Stimulated activated CD4-positive, alpha-beta T cell treated with anti-CD3 and anti-CD28 coated beads, Interleukin-1b, Interleukin-23, amount 100 ng/mL, for 24 hours (primary cell): ENCODE measurements at places on chromosomes 11 and 22.

GRCh38 chr11:103794262-103794661 lies 242.2 kb upstream of the DDI1 start:
- DNase-seq = no peak

- no peak for DNase-seq
These were observed 14.5 kb upstream of the CLMP start for GRCh38 chr11:123209591-123209990.

- no peak for DNase-seq
These were observed 8.8 kb upstream of the PRG2 start for GRCh38 chr11:57399221-57399620.

GRCh38 chr11:102712137-102712536 lies 6.6 kb upstream of the MMP27 start:
- DNase-seq = no peak

- DNase-seq = no peak
These were observed 54.2 kb upstream of the AMPD3 start for GRCh38 chr11:10400856-10401255.

DNA sequence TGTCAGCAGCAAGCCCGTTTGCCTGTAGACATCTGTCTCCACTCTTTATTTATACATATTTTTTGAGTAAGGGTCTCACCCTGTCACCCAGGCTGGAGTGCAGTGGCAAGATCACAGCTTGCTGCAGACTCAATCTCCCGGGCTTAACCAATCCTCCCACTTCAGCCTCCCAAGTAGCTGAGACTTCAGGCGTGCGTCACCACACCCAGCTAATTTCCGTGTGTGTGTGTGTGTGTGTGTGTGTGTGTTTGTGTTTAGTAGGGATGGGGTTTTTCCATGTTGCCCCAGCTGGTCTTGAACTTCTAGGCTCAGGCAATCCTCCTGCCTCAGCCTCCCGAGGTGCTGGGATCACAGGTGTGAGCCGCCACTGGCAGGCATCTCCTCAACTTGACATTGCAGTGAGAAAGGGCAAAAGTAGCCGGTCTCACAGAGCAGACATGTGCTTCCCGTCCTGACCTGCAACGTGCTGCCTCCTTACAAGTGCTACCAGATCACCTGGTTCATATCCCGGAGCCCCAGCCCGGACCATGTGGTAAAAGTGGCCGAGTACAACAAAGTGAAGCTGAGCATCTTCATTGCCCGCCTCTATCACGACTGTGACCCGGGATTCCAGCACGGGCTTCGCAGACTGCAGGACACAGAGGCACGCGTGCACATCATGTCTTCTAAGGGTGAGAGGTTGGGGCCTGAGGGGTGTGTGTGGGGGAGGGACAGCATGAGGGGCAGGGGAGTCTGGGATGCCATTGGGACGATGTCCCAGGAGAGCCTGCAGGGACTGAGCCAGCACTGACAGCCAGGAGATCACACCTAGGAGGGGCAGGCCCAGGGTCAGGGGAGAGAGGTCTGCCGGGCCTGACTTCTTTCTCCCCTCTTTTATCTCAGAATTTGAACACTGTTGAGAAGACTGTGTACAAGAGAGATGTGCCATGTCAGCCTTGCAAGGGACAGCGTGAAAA lies 5.6 kb upstream of the APOBEC3H start:
- DNase-seq = no peak

DNA sequence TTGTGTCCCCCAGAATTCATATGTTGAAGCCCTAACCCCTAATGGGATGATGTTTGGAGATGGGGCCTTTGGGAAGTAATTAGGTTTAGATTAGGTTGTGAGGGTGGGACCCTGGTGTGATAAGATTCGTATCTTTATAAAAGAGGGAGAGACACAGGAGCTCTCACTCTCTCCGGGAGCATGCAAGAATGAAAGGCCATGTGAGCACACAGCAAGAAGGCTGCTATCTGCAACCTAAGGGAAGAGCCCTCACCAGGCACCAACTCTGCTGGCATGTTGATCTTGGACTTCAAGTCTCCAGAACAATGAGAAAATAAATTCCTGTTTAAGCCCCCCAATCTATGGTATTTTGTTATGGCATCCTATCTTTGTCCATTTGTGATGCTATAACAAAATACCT lies 97.3 kb downstream of the ELP4 start:
- no peak for DNase-seq
